ENCODE measurements at places on chromosomes 6 and 20.

DNA sequence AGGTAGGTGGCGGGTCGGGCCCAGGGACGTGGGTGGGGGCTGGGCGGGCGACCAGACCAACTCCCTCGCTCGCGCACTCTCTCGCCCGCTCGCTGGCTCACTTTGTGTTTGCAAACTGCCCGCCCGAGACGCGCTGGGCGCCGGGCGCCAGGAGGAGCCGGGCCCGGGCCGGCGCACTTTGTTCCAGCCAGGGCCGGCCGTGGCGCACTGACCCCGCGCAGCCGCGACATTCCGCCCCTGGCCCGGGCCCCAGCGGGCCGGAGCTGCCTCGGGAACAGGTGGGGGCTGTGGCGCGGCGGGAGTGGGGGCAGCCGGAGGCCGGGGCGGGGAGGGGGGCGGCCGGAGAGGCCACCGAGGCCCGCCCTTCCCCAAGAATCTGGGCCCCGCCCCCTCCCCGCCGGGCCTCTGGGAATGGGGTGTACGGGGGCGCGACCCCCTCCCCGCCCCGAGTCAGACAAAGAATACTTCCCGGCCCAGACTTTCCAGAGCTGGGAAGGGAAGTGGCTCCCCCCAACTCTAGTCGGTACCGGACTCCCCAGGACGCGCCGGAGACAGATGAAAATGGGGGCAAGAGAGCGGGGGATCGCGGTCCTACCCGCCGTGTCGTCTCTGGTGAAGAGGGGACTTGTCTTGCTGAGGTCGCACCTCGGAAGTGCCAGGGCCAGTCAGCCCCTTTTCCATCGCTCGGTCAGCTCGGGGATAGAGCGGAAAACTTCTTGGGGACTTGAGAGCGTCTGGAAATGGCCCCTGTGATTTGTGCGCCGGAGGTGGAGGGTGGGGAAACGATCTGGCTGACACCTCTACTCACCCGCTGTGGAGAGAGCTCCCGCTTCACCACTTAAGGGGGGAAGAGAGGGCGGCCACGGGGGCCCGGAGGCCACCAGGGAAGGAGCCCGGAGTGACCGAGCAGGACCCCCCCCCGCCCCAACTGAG lies 951 bp downstream of the FOXP4 start:
- DNase-seq = peak; percentile 63

DNA sequence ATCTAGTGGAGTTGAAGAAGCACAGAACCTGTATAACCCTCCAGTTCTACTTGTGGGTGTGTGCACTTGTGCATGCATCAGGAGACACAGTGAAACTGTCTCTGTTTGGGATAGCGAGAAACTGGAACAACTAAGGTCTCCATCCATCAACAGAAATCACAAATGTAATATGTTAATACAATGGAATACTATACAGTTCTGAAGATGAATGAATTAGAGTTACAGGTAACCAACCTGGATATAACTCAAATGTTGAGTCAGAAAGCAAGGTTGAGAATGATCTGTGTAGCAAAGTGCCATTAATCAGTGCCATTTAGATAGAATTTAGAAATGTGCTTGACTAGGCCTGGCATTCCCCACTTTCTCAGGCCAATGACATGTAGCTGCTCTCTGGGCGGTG lies 4.6 kb upstream of the NSFL1C start:
- DNase-seq = no peak

DNA sequence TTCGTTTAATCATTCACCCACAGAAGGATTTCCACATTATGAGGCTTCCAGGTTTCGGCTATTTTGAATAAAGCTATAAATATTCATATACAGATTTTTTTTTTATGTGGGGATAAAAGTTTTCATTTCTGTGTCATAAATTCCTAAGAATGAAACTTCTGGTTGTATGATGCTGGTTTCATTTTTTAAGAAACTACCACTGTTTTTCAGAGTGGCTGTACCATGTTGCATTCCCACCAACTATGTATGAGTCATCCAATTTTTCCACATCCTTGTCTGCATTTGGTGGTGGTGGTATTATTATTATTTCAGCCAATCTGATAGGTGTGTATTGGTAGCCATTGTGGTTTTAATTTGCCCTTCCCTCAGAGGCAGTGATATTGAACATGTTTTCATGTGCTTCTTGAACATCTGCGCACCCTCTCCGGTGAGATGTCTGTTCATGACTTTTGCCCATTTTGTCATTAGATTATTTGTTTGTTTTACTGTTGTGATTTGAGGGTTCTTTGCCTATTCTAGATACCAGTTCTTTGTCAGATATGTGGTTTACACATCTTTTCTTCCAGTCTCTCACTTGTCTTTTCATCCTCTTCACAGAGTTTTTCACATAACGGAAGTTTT lies 75.5 kb downstream of the DOK5 start:
- no peak for DNase-seq

GRCh38 chr6:3634280-3634816 lies 117.2 kb downstream of the PXDC1 start:
- DNase-seq = no peak

GRCh38 chr6:123509112-123509511 lies 127.6 kb downstream of the TRDN start:
- no peak for DNase-seq

DNA sequence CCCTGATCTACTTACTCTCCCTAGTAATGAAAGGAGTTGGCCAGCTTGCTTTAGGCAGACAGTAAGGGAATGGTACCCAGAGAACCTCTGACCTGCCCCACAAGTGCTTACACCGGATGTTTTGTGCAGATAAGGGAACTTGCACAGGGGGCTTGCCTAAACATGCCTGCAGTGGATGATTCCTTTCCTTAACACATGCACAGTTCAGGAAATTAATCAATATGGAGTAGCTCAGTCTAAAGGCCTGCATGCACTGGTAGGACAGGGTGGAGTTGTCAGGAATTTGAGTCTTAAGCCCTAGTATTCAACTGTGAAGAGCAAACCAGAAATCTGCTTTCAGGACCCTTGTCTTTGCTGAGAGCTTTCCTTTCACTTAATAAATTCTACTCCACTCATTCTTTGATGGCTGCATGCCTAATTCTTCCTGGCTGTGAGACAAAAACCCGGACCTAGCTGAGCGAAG lies 3.9 kb upstream of the TRIM38 start:
- no peak for DNase-seq

GRCh38 chr20:3825526-3825925 lies 5.2 kb downstream of the AP5S1 start:
- no peak for DNase-seq

DNA sequence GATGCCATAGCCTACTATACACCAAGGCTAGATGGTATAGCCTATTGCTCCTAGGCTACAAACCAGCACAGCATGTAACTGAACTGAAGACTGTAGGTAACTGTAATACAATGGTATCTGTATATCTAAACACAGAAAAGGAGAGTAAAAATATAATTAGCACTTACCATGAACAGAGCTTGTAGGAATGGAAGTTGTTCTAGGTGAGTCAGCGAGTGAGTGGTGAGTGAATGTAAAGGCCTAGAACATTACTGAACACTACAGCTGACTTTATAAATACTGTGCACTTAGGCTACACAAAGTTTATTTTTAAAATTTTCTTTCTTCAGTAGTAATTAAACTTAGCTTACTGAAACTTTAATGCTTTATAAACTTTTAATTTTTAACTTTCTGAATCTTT lies 129.5 kb downstream of the BTBD9 start:
- DNase-seq = no peak

DNA sequence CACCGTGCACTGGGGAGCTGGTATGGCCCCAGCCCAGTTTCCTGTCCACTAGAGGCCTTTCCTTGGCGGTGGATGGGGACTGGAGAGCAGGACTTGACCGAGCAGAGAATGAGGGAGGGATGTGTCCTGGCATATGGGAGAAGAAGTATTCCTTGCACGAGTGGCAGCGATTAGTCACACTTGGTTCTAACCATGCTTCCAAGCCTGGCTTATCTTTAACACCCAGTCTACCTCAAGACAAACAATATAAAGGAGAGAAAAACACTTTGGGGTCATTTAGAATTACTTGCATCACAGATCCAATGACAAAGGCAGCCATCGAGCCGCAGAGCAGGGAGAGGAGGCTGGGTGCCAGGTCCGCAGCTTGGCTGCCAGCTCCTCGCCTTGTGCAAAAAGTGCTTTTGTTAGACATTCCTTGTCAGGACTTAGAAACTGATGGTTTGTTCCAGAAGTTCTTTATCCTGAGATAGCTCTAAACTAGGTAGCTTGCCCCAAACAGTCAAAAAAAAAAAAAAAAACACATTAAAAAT lies 214.9 kb upstream of the GMDS start:
- no peak for DNase-seq

- no peak for DNase-seq
Measured at GRCh38 chr20:23823621-23824324, 2.8 kb downstream of the CST2 start.

- DNase-seq = no peak
Measured at GRCh38 chr6:38522322-38522721, 117.4 kb downstream of the BTBD9 start.

DNA sequence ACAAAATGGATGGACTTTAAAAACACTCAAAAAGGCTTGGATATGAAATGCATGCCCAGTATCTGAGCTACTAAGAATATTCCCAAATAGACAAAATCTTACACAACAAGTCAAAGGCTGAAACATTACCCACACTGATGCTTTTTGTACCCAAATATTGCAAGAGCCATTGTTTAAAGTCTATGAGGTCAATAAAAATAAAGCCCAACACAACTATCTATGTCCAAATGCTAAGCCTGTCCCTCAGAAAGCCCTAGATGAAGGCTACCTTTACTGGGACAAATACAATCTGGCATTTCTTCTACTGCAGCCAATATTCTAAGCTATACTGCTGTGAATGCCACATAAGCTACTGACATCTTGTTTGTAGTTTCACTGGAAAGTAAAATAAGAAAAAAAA lies 54.3 kb downstream of the RALGAPA2 start:
- DNase-seq = no peak

DNA sequence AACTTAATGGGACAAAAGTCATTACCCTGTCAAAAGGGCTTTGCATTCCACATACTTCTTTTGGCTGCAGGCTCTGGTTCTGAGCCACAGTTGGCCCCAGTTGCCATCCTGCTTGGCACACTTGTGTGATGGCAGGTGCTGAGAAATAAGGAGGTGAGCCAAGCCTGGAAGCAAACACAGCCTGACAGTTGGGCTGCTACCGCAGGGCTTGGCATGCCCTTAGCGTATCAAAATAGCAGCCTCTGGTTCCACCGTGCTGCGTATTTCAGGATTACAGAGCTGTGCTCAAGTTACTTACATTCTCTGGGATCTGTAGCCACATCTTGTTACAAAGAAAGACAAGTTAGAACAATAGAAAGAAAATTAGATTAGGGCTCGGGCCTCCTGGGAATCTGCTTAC lies 11.1 kb downstream of the MTHFD1L start:
- DNase-seq = no peak

- no peak for DNase-seq
Measured at GRCh38 chr6:85389151-85389797, 60.6 kb upstream of the NT5E start.

GRCh38 chr6:33962246-33963027 lies 158.6 kb upstream of the MLN start:
- DNase-seq = no peak

GRCh38 chr20:21559305-21559704 lies 45.4 kb upstream of the NKX2-2 start:
- no peak for DNase-seq

DNA sequence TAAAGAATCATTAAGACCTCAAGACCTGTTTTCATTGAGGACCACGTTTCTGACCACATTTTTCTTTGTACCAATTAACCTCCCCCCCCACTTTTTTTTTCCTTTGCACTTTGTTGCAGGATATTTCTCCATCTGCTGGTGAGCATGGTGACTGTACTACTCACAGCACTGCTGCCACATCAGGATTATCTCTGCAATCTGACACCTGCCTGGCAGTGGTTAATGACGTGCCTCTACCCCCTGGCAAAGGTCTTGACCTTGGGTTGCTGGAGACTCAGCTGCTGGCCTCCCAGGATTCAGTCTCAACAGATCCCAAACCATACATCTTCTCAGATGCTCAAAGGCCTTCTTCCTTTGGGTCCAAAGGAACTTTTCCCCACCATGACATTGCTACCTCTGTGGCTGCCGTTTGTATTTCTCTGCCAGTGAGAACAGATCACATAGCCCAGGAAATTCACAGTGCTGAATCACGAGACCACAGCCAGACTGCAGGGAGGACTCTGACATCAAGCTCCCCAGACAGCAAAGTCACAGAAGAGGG lies 46.6 kb upstream of the EDN3 start:
- no peak for DNase-seq
